Stimulated activated CD4-positive, alpha-beta T cell treated with anti-CD3 and anti-CD28 coated beads, Interleukin-1b, Interleukin-23, amount 100 ng/mL, for 4 hours (primary cell): ENCODE measurements at places on chromosomes 3 and 15.
A peak's percentile ranks its signal among the peaks of the same experiment; 100 is the strongest.

- DNase-seq, result no peak
Measured at GRCh38 chr3:191362037-191362436, 31.7 kb upstream of the UTS2B start.

GRCh38 chr3:60856257-60857046 is 394.8 kb downstream of the FHIT start:
- no peak for DNase-seq

DNA sequence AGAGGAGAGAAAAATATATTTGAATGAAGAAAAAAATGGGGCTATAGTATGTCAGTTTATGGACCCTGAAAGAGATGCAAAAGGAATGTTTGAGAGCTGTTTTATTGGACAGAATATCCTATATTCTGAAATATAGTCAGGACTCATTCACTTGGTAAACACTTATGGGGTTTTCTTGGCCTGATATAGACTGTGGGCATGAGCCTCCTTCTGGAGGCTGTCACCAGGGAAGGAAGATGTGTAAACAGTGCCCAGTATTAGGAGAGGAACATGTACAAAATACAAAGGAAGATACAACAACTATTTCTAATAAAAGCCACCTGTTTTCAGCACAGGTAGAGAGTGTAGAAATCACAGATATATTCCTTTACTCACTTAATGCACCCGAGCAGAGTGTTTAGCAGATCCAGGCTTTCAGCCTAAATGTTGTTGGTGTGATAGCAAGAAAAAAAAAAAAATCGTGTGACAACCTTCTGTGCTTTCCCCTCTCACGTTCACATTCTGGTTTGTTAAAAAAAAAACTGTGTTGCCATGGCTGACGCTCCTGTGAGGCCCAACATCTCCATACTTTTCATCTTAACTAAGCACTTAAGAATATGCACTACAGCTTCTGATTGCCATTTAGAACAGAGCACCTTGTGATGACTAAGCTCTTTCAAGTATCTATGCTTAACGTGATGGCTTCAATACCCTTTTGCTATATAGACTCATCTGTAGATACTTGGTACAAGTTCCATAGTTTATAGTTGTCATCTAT is 134.1 kb downstream of the MBNL1 start:
- no peak for DNase-seq

DNA sequence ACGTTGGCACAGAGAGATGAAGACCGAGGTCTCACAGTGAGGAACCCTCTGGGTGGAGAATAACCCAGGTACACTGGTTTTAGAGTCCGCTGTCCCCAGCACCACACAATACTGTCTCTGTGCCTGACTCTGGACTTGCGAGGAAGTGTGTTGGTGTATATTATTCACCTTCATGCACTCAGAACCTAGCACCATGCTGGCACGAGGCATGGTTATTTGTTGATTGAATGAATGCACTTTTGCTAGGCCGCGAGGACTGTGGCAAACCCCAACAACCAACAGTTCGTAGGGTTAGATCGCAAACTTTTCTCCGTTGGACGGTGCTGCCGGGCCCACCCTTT is 484 bp upstream of the C3orf52 start:
- no peak for DNase-seq

- no peak for DNase-seq
Measured at GRCh38 chr15:97783240-97783639, 177.3 kb upstream of the ARRDC4 start.

GRCh38 chr3:16406579-16406978 is 106.9 kb downstream of the RFTN1 start:
- DNase-seq, result no peak

DNA sequence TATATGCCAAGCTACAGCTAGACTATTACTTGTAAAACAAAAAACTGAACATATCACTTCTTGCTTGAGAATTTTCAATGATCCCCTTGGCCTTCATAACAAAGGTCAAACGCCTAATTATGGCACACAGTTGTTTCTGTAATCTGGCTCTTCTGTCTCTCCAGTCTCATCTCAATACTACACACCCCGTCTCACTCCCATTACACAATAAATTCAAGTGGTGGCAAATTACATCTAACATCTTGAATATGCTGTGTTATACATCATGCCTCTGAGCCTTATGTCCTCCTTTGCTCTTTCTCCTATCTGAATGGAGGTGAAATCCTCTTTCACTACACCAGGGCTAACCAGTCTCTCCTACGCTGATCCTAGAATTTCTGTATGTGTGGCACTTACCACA is 140.4 kb downstream of the TBL1XR1 start:
- no peak for DNase-seq

DNA sequence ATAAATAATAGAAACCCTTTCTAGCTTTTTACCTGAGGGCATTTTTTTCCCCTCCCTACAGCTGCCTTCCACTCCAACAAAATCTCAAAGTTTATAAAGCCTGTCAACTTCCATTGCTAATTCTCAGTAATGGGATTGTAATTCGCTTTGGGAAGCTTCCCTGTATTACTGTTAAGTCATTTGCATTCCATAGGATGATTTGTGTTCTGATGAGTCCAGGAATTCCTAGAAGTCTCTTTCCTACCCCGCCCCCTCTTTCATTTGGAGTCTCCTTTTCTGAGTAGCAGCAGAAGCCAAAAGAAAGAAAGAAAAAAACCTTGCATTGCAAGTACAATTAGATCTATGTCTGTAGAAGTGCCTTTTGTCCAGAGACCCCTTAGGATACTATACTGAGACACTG is 1033.3 kb downstream of the IGSF11 start:
- DNase-seq, result no peak

- no peak for DNase-seq
Measured at GRCh38 chr3:127419641-127420553, 132.1 kb upstream of the PRR20G start.

- no peak for DNase-seq
Measured at GRCh38 chr3:58603606-58604005, 26.4 kb upstream of the FAM107A start.

- no peak for DNase-seq
Measured at GRCh38 chr15:56812221-56812620, 78.9 kb upstream of the ZNF280D start.

DNA sequence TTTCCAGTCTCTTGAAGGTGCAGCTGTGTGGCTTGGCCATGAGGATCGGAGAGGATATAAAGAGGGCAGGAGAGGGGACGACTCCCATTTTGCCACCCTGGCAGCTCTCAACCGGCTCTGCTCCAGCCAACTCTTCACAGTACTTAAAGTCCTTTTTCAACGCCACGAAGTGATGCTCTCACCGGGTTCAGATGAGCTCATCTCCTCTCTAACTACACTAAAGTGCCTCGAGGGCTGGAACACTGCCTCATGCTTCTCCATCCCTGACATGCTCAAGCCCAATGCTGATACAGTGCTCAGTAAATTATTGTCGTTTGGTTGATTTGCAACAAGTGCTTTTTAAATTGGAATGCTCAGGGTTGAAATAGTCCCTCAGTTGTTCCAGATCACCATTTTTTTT is 97.8 kb downstream of the GTPBP8 start:
- DNase-seq, result no peak

DNA sequence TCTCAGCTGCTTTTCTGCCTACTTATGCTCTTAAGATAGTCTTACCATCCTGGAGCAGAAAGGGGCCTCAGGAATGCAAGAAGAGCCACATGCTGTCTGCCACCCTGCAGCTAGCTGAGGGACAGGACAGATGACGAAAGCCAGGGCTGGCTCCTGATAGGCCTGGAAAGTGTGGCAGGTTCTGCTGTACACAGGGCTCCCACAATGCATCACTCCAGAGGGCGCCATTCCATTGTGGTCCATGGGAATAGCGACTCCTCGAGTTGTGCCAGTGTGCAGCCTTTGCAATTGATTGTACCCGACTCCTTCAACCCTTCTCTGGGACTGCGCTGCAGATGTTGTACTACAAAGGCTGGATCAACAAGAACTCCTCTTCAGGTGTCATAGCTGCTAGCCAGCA is 11.2 kb downstream of the ACAN start:
- DNase-seq, result no peak

- DNase-seq, result no peak
Measured at GRCh38 chr3:43932921-43933320, 242.2 kb downstream of the ABHD5 start.

DNA sequence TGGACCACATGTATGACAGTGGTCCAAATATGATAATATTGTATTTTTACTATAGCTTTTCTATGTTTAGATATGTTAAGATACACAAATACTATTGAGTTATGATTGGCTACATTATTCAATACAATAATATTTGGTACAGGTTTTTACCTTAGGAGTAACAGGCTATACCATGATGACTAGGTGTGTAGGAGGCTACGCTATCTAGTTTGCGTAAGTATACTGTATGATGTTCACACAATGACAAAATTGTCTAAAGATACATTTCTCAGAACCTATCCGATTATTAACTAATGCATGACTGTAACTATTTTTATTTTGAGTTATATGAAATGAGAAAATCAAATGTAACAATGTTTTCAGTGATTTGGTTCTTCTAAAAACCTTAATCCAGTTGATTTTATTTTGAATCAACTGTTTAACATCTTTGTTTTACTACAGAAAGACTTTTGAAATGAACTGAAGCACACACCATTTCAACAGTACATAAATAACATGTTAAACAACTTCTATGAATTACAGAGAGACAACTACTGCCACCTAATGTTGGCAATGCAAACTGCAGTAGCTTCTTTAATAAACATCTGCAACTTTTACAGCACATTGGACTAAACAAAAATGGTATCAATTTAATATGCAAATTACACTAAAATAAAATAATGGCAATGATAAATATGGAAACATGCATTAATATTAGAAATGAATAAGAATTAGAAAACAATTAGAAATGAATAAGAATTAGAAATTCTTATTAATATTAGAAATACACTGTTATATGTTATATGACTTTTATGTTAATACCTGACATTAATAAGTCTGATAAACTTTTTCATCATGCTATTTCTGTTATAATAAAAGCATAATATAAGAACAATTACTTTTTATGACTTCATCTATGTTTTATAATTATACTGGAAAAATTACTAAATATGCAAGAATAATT is 255.7 kb downstream of the MBNL1 start:
- no peak for DNase-seq

GRCh38 chr15:29633971-29634370 is 188.3 kb downstream of the TJP1 start:
- DNase-seq, result no peak

DNA sequence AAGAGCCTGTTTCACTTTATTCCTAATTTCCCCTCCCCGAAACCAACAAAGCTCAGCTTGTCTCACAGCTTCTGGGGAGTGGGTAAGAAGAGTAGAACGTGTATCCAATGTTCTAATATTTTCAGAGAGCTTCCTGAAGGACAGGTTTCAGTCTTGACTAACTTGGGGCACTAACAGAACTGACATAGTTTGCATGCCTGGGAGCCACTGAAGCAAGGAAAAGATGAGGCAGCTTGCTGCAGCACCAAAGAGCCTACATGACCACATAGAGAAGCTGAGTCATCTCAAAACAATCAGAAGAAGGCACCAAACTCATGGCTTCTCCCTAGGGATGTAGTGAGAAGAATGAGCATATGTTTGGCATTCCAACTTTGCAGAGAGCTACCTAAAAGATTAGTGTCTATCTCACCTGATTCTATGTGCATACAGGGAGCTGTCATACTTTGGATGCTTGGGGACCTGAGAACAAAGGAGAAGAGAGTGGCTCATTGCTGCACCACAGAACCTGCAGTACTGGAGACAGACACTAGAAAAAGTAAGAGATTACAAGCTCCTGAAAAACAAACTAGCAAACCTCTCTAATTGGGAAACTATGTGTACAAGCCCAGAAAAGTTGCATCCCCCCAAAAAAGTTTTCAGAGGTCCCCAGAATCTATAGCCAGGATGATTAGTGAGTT is 86.9 kb downstream of the DCLK3 start:
- no peak for DNase-seq

GRCh38 chr3:187770224-187770623 is 25.0 kb upstream of the BCL6 start:
- DNase-seq, result no peak

DNA sequence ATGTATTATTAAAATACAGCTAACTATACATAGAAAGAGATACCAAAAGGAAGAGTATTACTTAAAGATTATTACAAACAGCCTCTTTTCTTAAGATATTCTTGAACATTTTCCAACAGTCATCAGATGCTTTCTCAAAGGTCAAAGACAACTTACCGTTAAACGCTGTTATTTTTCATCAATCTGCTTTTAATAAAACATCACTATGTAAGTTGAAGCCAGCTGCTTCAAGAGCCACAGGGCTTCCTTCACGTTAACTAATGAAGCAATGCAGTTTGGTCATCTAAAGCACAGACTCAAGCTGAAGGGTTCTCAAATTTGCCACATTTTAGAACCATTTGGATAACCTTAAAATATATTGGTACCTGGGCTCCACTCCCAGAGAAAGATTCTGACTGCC is 578.8 kb downstream of the ROBO2 start:
- no peak for DNase-seq

- DNase-seq, result no peak
Measured at GRCh38 chr3:20742903-20743552, 557.0 kb upstream of the SGO1 start.

- peak; percentile 3 for DNase-seq
Measured at GRCh38 chr3:17412950-17413530, 329.4 kb downstream of the TBC1D5 start.

DNA sequence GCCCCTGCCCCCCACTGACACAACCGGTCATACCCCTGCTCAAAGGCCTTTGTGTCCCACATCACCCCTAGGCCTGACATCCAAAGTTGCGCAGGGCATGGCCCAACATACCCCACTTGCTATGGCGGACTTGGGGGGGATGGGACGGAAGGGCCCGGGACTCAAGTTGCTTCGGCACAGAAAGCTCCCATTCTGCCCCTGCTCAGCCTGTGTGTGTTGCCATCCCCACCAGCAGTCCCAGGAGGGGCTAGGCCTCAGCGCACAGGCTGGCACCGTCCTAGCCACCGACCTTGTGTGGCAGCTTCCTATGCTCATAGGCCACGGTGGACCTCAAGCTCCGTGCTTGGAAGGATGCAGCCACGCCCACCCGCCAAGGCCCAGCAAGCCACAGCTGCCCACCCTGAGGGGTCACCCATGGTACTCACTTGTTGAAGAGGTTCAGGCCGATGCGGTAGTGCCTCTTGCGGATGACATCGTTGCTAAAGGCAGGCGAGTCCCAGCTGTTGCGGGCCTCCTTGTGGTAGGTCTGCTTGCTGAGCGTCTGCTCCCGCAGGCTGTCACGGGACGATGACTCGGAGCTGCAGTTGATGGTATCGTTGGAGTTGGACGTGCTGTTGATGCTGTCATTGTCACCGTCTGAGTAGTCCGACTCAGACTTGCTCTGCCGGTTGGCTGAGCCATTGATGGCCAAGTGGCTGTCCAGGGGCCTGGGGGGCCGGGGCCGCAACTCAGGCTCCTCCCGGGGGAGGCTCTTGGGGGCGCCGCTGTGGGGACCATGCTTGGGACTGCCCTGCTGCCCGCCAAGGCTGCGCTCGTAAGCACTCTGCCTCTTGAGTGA is 93.9 kb upstream of the RPL32 start:
- no peak for DNase-seq

GRCh38 chr3:8542190-8543135 is 40.8 kb downstream of the LMCD1 start:
- DNase-seq, result no peak
